ENCODE measurements at places on chromosomes 2 and 18.

- no peak for DNase-seq
Observed at GRCh38 chr2:100997509-100998234, 4.4 kb upstream of the RPL31 start.

DNA sequence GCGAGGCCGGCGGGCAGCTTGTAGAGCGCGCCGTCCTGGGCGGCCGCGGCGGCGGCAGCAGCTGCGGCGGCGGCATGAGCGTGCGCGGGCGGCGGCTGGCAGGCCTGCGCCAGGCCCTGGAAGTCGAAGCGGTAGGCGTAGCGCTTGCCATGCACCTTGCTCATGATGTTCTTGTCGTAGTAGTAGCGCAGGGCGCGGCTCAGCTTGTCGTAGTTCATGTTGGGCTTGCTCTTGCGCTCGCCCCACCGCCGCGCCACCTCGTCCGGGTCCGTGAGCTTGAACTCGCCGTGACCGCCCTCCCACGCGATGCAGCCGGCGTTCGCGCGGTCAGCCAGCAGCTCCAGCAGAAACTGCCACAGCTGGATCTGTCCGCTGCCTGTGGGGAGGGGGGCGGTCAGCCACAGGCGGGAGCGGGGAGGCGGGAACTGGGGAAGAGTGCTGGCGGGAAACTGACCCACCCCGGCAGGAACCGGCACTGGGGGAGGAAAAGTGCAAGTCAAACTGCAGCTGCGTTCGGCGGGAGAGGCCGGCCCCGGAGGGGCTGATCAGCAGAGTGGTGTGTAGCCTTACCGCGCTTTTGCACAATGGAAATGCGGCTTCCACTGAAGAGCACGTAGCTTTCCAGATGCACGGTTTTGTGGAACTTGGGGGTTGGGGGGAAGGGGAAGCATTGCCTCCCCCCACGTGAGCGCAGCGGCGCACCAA lies 3.0 kb downstream of the FEV start:
- no peak for DNase-seq

DNA sequence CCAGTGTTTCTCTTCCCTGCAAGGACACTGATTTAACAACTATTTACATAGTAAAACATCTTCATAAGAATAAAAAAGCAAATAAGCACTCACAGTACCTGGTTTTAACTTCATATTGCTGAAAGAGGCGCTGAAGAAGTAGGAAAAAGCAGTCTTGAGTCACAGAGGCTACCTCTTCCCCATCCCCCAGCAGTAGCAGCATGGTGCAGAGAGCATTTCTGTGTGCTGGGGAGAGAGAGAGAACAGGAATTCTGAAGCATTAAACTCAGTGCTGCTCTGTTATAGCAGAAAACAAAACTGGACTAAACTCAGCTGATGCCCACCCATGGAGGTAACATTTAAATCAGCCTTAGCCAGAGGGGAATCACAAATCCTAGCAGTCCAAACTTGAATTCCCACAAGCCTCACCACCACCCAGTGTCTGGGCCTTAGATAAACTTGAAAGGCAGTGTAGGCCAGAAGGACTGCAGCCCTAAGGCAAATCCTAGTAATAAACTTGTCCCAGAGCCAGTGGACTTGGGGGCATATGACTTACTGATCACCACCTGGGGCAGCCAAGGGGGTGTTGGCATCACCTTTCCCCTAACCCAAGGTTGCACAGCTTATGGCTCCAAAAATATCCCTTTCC lies 321.8 kb upstream of the CWC22 start:
- DNase-seq = no peak

DNA sequence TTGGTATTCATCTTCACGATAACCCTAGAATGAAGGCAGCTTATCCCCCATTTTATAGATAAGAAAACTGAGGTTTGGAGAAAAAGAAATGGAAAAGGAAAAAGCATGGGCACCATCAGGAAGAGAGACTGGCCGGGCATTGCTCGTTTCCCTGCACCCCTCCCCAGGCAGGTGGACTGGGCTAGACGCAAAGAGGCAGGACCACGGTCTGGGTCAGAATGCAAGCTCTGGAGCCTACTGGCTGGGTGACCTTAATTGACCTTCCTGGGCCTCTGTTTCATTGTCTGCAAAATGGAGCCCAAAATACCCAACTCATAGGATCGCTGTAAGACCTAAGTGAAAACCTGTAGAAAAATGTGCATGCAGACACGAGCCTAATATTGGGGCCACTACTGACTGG lies 135.3 kb upstream of the GLI2 start:
- DNase-seq = no peak

All from islet precursor cell (in vitro differentiated cells).